Esophagus squamous epithelium (tissue), 5 donors: ENCODE measurements at places on chromosomes 6 and 20. TPM values are rescaled to one million over a fixed set of nuclear protein-coding genes. Genes with fewer than 3 reads are reported as not detected.

The VTA1 gene
- total RNA-seq: 42.2 TPM

The KHDRBS2 gene
- not detected for total RNA-seq

GRCh38 chr20:51425347-51426106 is 117.0 kb downstream of the NFATC2 start:
- no peaks in the 10 kb centered on the region for H3K36me3 ChIP-seq
- H3K4me1 ChIP-seq: peaks cover 14% of the 10 kb centered on the region
- H3K4me3 ChIP-seq: no peak overlapping the region
- no peak overlapping the region for H3K27ac ChIP-seq
- no peak for DNase-seq
- no peaks in the 10 kb centered on the region for H3K27me3 ChIP-seq

The MAFB gene
- 39.2 TPM for total RNA-seq

DNA sequence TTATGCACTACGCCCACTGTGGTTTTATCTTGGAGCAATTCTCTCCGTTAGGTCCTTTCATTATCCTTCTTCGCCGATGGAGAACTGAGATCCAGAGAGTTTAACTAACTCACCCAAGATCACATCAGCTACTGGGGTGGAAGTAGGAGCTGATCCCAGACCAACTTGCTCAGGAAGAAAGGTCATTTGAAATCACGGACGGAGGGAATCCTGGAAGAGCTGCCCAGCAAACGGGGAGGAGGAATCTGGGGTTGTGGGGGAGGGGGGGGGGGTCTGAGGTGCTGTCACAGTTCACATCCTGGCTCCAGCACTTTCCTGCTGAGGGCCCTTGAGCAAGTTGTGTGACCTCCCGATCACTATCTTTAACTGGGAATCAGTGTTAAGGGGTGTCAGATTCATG is 62.0 kb downstream of the NPEPL1 start:
- DNase-seq: no peak
- no peak overlapping the region for H3K27ac ChIP-seq
- no peaks in the 10 kb centered on the region for H3K36me3 ChIP-seq
- no peak overlapping the region for H3K4me3 ChIP-seq
- no peaks in the 10 kb centered on the region for H3K4me1 ChIP-seq

DNA sequence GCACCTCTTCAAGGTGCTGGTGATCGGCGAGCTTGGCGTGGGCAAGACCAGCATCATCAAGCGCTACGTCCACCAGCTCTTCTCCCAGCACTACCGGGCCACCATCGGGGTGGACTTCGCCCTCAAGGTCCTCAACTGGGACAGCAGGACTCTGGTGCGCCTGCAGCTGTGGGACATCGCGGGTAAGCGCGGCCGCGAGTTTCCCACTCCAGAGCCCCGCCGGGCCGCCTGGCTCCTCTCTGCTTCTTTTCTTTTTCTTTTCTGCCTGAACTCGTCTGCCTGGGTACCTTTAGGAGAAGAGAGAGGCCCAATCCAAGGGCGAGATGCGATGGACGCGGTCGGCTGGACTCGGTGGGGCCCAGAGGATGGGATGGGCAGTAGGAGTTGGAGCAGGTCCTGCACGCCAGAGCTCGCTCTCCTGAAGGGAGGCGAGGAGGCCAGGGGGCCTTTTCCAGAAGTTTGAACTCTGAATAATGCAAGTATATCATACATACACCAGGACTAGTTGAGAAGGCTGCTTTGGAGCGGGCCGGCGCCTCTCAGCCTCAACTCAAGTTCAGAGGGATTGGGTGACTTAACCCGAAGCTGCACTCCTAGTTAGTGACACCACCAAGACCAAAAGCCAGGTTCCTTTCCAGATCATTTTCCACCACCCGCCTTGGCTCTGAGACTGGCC is 445 bp downstream of the RAB32 start:
- H3K4me3 ChIP-seq: peak overlapping the region; percentile 52
- peak overlapping the region; percentile 89 for H3K27ac ChIP-seq
- peaks cover 46% of the 10 kb centered on the region for H3K4me1 ChIP-seq
- no peak for DNase-seq
- H3K27me3 ChIP-seq: peaks cover 29% of the 10 kb centered on the region
- H3K36me3 ChIP-seq: no peaks in the 10 kb centered on the region

GRCh38 chr6:144343701-144344428 is 58.7 kb downstream of the UTRN start:
- H3K4me3 ChIP-seq: peak overlapping the region; percentile 23
- no peak for DNase-seq
- no peaks in the 10 kb centered on the region for H3K36me3 ChIP-seq

DNA sequence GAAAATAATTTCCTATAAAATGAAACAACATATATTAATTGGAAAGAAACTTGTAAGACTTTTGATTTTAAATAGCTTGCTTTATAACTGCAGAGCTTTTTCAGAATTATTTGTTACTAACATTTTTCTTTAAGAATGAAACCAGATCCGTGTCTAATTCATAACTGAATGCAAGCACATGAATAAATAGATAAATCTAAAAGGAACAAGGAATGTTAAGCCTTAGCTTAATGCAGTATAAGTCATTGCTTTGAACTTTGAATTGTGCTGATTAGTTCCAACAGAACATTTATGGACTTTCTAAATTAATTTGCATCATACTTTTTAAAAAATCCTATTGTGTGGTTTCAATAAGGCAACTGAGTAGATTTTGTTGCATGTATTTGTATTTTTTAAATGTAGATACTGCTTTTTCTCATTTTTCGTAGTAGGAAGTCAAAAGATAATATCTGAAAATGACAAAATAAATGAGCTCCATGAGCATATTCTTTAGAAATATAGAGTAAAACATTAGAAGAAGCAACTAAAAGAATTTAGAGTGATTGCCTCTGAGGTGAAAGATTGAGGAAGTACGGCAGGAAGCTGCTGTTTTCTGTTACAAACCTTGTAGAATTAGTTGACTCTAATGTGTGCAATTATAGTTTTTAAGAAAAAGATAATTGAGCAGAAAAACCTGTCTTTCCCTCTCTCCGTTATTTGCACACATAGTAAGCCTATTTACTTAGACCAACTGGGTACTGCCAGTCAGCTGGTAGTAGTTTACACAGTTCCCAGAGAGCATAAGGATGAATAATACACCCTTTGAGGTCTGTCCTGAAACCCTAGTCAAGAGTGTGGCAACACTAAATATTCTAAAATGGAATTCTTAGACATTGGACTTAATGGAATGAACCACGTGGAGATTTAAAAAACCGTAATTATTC is 32.6 kb upstream of the SLC35D3 start:
- no peak overlapping the region for H3K4me3 ChIP-seq
- no peak overlapping the region for H3K27ac ChIP-seq
- H3K27me3 ChIP-seq: no peaks in the 10 kb centered on the region
- no peaks in the 10 kb centered on the region for H3K36me3 ChIP-seq

DNA sequence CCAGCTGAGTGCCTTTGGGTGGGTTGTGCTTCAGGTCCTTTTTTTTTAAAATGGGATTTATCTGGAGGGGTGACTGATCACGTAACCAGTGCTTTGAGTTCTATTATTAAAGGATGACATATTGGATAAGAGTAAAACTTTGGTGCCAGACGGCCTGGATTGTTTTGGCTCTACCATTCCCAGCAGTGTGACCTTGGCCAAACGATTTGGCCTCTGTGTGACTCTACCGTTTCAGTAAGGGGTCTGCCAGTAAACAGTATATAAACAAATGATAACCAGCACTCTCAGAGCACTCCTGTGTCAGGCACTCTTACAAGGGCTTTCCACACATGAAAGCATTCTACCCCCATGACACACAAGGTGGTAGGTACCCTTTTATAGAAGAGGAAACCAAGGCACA is 8.7 kb downstream of the SCRT2 start:
- no peaks in the 10 kb centered on the region for H3K36me3 ChIP-seq
- peaks cover 5% of the 10 kb centered on the region for H3K27me3 ChIP-seq
- no peak for DNase-seq
- no peak overlapping the region for H3K4me3 ChIP-seq
- H3K27ac ChIP-seq: no peak overlapping the region
- peaks cover 13% of the 10 kb centered on the region for H3K4me1 ChIP-seq

GRCh38 chr6:2183246-2183645 is 62.2 kb downstream of the GMDS start:
- H3K4me1 ChIP-seq: no peaks in the 10 kb centered on the region
- H3K4me3 ChIP-seq: no peak overlapping the region
- no peaks in the 10 kb centered on the region for H3K27me3 ChIP-seq

GRCh38 chr6:128271011-128271410 is 249.4 kb downstream of the PTPRK start:
- no peaks in the 10 kb centered on the region for H3K27me3 ChIP-seq
- H3K27ac ChIP-seq: no peak overlapping the region
- H3K4me1 ChIP-seq: peaks cover 23% of the 10 kb centered on the region
- no peaks in the 10 kb centered on the region for H3K36me3 ChIP-seq
- DNase-seq: no peak

The BPIFA2 gene
- total RNA-seq: not detected

- no peaks in the 10 kb centered on the region for H3K4me1 ChIP-seq
- no peak overlapping the region for H3K4me3 ChIP-seq
- H3K27me3 ChIP-seq: no peaks in the 10 kb centered on the region
- no peak overlapping the region for H3K27ac ChIP-seq
These were observed 259.8 kb downstream of the PKHD1 start for GRCh38 chr6:51827580-51827979.

DNA sequence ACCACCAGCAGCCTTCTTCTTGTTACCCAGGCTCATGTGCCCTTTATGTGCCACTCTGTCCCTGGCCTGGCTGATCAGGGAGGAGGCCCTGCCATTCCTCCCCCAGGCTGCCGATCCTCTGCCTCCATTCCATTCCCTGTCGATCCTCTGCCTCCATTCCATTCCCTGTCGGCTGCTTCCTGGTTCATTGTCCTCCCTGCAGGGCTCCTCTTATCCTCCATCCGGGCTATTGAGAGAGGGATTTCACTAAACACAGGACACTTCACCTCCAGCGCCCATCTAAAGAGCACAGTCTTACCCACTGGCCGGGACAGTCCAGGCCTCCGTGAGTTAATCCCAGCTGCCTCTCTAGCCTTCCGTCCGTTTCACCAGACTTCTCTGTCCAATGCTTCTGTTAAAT is 7.7 kb upstream of the TTLL2 start:
- H3K27me3 ChIP-seq: no peaks in the 10 kb centered on the region
- H3K4me3 ChIP-seq: no peak overlapping the region
- H3K36me3 ChIP-seq: no peaks in the 10 kb centered on the region
- no peak overlapping the region for H3K27ac ChIP-seq
- DNase-seq: no peak
- no peaks in the 10 kb centered on the region for H3K4me1 ChIP-seq

The CLPSL2 gene
- not detected for total RNA-seq

- H3K4me1 ChIP-seq: no peaks in the 10 kb centered on the region
- no peak overlapping the region for H3K27ac ChIP-seq
- peaks cover 79% of the 10 kb centered on the region for H3K36me3 ChIP-seq
These were observed 66.4 kb downstream of the AFDN start for GRCh38 chr6:167892835-167893815.

The HEY2 gene
- total RNA-seq: 0.61 TPM

The GJA10 gene
- not detected for total RNA-seq

DNA sequence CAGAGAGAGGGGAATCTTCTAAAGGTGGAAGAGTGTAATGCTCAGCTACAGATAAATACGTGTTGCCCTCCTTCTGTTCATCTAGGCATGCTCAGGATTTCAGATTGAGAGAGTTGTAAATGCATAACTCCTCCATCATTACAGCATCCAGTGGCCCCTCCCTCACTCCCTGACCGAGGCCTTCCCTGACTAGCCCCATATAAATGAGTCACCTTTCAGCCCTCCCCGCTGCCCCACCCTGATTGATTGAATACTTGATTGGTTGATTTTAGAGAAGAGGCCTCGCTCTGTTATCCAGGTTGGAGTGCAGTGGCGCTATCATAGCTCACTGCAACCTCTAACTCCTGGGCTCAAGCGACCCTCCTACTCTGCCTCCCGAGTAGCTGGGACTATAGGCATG is 193.7 kb downstream of the EYA2 start:
- DNase-seq: no peak
- H3K4me3 ChIP-seq: no peak overlapping the region
- no peaks in the 10 kb centered on the region for H3K27me3 ChIP-seq
- no peaks in the 10 kb centered on the region for H3K4me1 ChIP-seq
- no peak overlapping the region for H3K27ac ChIP-seq
- H3K36me3 ChIP-seq: no peaks in the 10 kb centered on the region

GRCh38 chr6:113636357-113636824 is 220.8 kb upstream of the MARCKS start:
- H3K4me1 ChIP-seq: peaks cover 57% of the 10 kb centered on the region
- DNase-seq: no peak
- H3K4me3 ChIP-seq: no peak overlapping the region

DNA sequence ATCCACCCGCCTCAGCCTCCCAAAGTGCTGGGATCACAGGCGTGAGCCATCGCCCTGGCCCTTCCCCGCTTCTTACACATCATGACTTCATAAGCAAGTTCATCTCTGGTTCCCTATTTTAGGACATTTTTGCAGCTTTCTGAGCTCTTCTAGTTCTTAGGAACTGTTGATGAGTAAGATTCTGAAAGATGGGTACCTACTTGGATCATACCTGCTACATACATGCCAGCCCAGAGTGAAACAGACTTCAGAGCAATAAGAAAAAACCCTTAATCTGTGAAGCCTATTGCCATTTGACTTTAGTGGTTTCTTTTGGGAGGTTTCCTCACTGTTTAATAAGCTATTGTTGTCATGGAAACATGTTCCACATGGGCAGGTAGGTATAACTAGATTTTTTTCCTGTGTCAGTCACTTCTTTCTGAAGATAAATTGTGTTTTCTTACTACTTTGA is 27.9 kb upstream of the TMEM217 start:
- H3K36me3 ChIP-seq: peaks cover 100% of the 10 kb centered on the region
- no peak overlapping the region for H3K27ac ChIP-seq
- no peak for DNase-seq
- H3K27me3 ChIP-seq: no peaks in the 10 kb centered on the region
- H3K4me3 ChIP-seq: no peak overlapping the region

DNA sequence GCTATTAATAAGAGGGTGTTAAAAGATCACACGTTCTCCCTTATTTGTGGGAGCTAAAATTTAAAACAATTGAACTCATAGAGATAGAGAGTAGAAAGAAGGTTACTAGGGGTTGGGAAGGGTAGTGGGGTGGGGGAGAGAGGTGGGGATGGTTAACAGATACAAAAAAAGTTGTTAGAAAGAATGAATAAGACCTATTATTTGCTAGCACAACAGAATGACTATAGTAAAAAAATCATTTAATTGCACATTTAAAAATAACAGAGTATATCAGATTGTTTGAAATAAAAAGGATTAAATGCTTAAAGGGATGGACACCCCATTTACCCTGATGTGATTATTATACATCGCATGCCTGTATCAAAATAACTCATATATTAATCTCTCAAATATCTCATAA is 43.3 kb upstream of the STMND1 start:
- no peaks in the 10 kb centered on the region for H3K27me3 ChIP-seq
- H3K27ac ChIP-seq: no peak overlapping the region
- DNase-seq: no peak
- H3K4me1 ChIP-seq: peaks cover 15% of the 10 kb centered on the region
- H3K36me3 ChIP-seq: no peaks in the 10 kb centered on the region
